ENCODE measurements at places on chromosomes 6 and 20.
A peak's percentile ranks its signal among the peaks of the same experiment; 100 is the strongest.

DNA sequence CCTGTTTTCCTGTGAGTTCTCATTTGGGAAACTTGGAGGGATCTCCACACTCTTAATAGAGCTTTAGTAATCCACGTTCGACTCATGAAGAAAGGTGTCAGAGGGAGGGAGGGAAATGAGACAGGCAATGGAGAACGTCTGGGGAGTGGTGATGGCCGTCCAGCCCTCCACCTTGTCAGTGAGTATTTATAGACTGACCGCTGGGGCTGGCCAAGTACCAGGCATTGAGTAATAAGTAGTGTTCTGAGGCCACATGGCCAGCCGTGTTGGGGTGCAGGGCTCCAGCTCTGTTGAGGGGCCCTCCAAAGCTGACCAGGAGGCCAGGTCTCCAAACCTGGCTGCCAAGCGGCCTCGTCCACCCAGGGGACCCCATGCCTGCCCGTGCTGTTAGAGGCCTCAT lies 11.3 kb upstream of the DSN1 start:
- DNase-seq = no peak

DNA sequence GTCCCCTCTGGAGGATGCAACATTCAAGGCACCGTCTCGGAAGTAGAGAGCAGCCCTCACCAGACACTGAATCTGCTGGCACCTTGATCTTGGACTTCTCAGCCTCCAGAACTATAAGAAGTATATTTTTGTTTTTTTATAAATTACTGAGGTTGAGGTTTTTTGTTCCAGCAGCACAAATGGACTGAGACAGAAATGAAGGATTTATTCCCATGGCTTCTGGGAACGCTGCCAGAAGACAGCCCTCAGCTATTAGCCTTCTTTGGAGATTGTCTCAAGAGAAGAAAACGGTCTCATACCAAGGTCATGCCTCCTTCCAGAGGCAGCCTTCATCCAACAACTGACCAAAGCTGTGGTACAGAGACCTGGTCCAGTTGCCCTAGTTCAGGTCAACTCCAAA lies 85.4 kb downstream of the CHMP4B start:
- no peak for DNase-seq

DNA sequence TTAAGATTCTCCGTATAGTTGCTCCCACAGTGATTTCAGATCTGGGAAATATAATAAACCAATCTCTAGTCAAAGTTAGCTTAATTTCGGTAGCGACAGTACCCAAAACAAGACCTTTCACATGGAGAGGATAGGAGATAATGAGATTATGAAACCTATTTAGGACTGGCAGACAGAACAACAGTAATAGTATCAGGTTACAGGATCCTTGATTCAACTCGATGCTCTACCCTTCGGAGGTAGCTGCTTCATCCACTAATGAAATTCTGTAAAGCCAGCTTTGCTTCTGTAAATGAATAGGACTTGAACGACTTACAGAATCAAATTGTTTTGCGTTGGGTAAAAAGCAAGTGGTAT lies 534 bp upstream of the AKIRIN2 start:
- DNase-seq = no peak

GRCh38 chr6:108559884-108560462 lies 744 bp upstream of the FOXO3 start:
- no peak for DNase-seq

GRCh38 chr6:145699462-145699861 lies 35.9 kb downstream of the EPM2A start:
- no peak for DNase-seq

DNA sequence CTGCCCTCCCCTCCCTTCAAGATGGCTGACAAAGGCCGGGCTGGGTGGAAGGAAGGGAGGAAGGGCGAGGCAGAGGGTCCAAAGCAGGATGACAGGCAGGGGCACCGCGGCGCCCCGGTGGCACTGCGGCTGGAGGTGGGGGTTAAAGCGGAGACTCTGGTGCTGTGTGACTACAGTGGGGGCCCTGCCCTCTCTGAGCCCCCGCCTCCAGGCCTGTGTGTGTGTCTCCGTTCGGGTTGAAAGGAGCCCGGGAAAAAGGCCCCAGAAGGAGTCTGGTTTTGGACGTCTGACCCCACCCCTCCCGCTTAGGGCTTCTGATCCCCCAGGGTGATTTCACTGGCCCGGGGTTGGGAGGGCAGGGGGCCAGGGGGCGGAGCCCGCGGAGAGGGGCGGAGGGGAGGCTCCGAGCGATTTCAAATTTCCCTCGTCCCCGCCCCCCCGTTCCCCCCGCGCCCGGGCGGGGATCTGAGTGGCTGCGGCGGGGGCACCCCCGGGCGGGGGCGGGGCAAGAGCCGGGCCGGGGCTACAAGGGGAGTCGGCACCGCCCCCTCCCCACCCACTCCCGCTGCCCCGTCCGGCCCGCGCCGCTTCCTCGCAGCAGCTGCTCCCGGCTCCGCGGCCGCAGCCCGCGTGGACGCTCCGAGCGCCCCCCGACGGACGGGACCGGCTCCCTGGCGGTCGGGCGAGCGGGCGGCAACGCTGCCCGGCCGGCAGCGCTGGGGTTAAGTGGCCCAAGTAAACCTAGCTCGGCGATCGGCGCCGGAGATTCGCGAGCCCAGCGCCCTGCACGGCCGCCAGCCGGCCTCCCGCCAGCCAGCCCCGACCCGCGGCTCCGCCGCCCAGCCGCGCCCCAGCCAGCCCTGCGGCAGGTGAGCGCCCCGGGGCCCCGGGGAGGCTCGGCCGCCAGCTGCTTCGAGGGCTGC lies at the start of gene DNMT3B:
Gene DNMT3B, plus strand, starts transcription at position 555 of the 923 bp plus-strand sequence. CDS start 17,939 bp downstream, outside the sequence.
- peak; percentile 72 for DNase-seq

- DNase-seq = no peak
Observed at GRCh38 chr6:1391800-1392309, 2.5 kb downstream of the FOXF2 start.

GRCh38 chr6:163543321-163543720 lies 128.8 kb downstream of the QKI start:
- DNase-seq = no peak

GRCh38 chr6:135994857-135995544 lies 143.5 kb downstream of the PDE7B start:
- no peak for DNase-seq

DNA sequence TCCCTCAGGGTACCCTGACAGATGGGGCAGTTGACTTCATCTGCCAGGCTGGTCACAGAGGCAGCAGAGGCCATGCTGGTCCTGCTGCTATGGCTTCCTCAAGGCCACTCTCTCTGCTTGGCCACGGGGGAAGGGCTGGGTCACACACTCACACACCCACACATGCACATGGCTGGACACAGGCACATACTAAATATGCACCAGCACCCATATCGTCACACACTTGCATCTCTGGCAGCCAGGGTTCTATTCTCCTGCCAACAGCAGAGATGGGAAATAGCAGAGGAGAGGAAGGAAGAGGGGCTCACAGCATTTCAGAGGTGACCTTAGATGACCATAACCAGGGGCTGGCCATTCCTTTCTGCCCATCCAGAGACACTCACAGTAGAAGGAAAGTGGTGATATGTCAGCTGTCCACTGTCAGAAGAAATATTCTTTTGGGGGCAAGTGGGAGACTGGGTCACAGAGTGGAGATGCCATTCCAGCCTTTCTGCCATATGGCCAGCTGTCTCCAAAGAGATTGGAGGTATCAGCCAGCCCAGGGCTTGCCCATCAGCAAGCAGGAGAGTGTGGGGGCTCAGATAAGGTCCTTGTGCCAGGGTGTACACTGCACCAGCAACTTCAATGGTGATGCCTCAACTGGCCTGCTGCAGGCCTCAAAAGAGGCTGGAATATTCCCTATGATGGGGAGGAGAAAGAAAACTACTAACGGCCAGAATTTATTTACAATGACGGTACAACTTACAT lies at the start of gene TRIM10:
Gene TRIM10, minus strand, starts transcription at position 427 of the 747 bp plus-strand sequence. Its CDS starts 353 bp downstream, at position 74.
- DNase-seq = no peak

DNA sequence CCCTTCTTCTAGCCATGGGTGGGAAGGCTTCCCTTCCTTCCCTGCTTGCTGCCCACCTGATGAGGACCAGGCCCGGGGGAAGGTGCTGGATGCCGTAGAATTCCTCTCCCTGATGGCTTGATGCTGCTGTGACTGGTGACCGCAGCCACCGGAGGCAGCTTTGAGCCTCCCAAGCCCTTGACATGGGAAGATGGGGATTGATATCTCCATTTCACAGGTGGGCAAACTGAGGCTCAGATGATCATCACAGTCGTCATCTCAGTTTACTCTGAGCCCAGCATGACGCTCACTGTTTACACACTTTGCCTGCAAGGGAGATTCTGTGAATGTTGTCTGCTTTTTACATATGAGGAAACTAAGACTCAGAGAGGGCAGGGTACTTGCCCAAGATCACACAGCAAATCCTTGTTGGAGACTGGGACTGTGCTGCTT lies 43.9 kb downstream of the SRC start:
- no peak for DNase-seq

- DNase-seq = no peak
Observed at GRCh38 chr6:4606016-4606415, 170.2 kb upstream of the CDYL start.

GRCh38 chr6:135141728-135142127 lies 39.4 kb upstream of the MYB start:
- no peak for DNase-seq

GRCh38 chr6:43623880-43624785 lies 4.9 kb downstream of the GTPBP2 start:
- DNase-seq = no peak

- DNase-seq = no peak
Observed at GRCh38 chr6:2663123-2663522, 87.6 kb downstream of the MYLK4 start.

DNA sequence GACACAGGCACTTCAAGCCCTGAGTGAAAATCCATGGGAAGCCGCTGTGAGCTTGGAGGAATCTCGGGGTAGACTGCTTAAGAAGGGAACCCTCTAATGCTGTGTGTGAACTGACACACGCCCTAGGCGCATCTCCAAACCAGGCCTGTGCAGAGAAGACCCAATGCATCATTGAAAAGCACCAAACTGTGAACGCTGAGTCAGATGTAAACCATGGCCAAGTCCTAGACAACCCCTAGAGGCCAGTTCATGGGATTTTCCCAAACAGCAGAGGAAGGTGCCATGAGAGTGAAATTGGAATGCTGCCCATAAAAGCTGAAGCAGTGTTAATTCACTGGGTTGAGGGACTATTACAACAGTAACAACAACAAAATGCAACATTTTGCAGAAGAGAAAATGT lies 296.5 kb downstream of the SMOC2 start:
- DNase-seq = no peak

DNA sequence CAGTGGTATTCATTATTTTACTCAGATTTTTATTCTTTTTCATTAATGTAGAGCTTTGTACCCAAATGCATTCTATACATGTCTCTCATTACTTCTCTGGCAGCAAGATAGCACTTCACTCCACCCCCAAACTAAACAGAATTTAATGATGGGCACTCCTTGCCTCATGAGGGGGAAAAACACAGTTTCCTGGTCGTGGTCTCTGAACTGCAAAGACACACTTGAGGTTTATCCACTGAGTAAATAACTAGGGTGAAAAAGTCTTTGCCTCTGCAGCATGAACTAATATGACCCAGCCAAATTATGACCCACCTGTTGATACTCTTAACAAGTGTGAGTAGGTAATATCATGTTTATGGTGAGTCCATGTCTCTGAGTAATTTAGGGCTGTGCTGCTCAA lies 785.2 kb upstream of the FLRT3 start:
- DNase-seq = no peak

- DNase-seq = no peak
Observed at GRCh38 chr6:125804264-125804663, 13.5 kb downstream of the NCOA7 start.

Data from stimulated activated CD4-positive, alpha-beta T cell treated with anti-CD3 and anti-CD28 coated beads, Interleukin-12 subunit alpha, Interleukin-12 subunit beta, amount 100 ng/mL, for 4 hours (primary cell).